Psoas muscle (tissue), 8 donors: ENCODE measurements at places on chromosomes 1 and 21. TPM values are rescaled to one million over a fixed set of nuclear protein-coding genes. Genes with fewer than 3 reads are reported as not detected.

The KRTAP10-1 gene
- total RNA-seq: not detected

The GJA5 gene
- 3.3 TPM for total RNA-seq

DNA sequence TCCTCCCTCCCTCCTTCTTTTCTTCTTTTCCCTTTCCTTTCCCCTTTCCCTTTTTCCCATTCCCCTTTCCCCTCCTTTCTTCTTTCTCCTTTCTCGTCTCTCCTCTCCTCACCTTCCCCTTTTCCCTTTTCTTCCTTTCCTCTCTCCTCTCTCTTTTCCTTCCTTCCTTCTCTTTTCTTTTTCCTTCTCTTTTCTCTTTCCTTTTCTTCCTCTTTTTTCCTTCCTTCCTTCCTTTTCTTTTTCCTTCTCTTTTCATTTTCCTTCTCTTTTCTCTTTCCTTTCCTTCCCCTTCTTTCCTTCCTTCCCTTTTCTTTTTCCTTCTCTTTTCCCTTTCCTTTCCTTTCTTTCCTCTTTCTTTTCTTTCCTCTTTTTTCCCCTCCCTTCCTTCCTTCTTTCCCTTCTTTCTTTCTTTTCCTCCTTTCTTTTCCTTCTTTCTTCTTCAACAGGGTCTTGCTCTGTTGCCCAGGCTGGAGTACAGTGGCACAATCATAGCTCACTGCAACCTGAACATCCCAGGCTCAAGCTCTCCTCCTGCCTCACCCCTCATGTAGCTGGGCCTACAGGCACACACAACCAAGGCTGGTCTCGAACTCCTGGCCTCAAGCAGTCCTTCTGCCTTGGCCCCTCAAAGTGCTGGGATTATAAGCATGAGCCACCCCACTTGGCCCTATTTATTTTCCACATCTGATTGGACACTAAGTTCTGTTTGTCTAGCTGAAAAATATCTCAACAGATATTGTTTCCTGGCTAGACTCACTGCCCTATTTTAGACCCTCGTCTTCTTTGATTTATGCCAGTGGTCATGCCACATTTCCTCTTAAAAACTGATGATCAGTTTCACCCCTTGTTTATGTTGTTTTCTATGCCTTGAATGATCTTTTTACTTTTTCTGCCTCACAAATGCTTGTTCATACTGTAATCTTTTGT lies 57.1 kb upstream of the MACF1 start:
- peaks cover 47% of the 10 kb centered on the region for H3K4me1 ChIP-seq
- DNase-seq: no peak
- H3K4me3 ChIP-seq: no peak overlapping the region
- H3K36me3 ChIP-seq: no peaks in the 10 kb centered on the region

DNA sequence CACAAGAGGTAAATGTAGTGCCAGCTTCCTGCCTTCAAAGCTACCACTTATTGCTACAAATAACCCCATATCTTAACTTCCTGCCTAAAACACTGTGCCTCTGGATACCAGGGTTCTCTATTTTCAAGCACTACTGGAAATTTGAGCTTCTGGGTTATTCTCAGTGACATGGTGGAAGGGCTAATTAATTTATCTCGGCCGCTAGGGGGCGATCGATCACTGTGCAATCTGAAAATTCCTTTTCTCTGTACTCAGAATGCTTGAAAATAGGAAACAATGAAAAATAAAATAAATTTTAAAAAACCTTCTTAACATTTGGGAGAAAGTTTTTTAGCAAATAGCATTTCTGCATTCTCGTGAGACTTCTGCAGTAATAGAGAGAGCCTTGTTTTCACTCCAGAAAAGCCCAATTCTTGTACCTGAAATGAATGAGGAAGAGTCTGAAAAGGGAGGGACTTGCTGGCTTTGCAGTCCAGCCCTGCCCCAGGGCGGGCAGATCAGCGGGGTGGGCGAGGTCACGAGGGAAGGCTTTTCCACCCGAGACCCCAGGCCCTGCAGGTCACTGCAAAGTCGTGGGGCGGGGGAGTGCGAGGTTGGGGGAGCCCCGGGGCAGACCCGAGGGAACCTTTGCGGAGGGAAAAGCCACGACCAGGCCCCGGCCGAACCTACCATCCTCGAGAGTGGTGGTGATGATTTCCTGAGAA lies 276.7 kb downstream of the PCP4 start:
- H3K4me3 ChIP-seq: no peak overlapping the region
- peak; percentile 23 for DNase-seq
- H3K27me3 ChIP-seq: no peaks in the 10 kb centered on the region
- H3K36me3 ChIP-seq: no peaks in the 10 kb centered on the region
- no peaks in the 10 kb centered on the region for H3K4me1 ChIP-seq

The KCNJ6 gene
- total RNA-seq: not detected

GRCh38 chr1:31801458-31801857 lies 14.4 kb downstream of the SPOCD1 start:
- no peak overlapping the region for H3K27ac ChIP-seq
- no peaks in the 10 kb centered on the region for H3K36me3 ChIP-seq
- H3K4me3 ChIP-seq: no peak overlapping the region
- no peak for DNase-seq

DNA sequence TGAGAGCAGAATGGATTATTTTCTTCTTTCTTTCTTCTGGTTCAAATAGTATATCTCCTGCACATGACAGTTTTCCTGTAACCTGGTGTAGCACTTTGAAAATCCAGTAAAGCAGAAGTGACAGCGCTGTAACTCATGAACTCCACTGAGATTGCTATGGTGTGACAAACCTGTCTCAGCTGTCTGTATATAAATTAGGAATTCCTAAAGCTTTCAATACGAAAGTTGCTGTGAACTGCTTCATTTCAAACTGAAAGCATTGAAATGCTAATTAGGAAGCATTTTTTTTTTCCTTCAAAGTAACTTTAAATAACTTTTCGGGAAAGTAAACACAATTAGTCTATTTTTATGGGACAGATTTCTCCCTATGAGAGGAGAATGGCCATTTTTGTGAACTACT lies 646.9 kb upstream of the ZP4 start:
- no peak overlapping the region for H3K4me3 ChIP-seq
- no peaks in the 10 kb centered on the region for H3K27me3 ChIP-seq
- no peak for DNase-seq
- no peaks in the 10 kb centered on the region for H3K4me1 ChIP-seq
- H3K36me3 ChIP-seq: no peaks in the 10 kb centered on the region

The MYBPH gene
- total RNA-seq: 18.0 TPM

GRCh38 chr21:24840287-24840686 lies 767.0 kb downstream of the MRPL39 start:
- no peaks in the 10 kb centered on the region for H3K4me1 ChIP-seq
- no peak overlapping the region for H3K27ac ChIP-seq
- no peak for DNase-seq
- no peak overlapping the region for H3K4me3 ChIP-seq
- no peaks in the 10 kb centered on the region for H3K36me3 ChIP-seq

- no peaks in the 10 kb centered on the region for H3K27me3 ChIP-seq
- DNase-seq: no peak
- no peak overlapping the region for H3K4me3 ChIP-seq
These were observed 240.9 kb upstream of the CAMK1G start for GRCh38 chr1:209342441-209343175.

The HFM1 gene
- 1.3 TPM for total RNA-seq

DNA sequence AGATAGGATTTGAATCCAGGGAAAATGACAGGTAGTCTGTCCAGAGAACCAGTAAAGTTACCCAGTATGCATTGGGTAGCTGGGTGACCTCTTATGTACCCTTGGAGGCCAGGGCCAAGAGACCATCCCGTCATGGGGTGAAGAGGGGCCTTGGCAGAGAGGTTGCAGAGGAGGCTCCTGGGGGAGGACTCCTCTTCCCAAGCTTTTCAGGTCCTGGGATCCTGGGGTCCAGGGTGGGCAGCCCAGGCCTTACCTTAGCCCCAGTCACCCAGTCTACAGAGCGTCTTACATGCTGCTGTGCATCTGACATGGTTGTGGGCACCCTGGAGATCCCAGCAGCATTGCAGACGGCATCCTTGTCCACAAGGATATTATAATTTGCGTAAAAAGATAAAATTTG lies 14.0 kb downstream of the PMF1 start:
- DNase-seq: peak; percentile 15
- no peak overlapping the region for H3K27ac ChIP-seq
- no peak overlapping the region for H3K4me3 ChIP-seq
- H3K36me3 ChIP-seq: no peaks in the 10 kb centered on the region
- H3K27me3 ChIP-seq: no peaks in the 10 kb centered on the region

- no peak overlapping the region for H3K27ac ChIP-seq
- H3K27me3 ChIP-seq: no peaks in the 10 kb centered on the region
- H3K36me3 ChIP-seq: no peaks in the 10 kb centered on the region
- no peak overlapping the region for H3K4me3 ChIP-seq
- no peak for DNase-seq
These were observed 618.4 kb upstream of the USP24 start for GRCh38 chr1:55833529-55834091.

The MARK1 gene
- total RNA-seq: 5.4 TPM

The GBP7 gene
- total RNA-seq: not detected

- no peaks in the 10 kb centered on the region for H3K27me3 ChIP-seq
- no peaks in the 10 kb centered on the region for H3K4me1 ChIP-seq
- no peak overlapping the region for H3K4me3 ChIP-seq
These were observed 19.5 kb downstream of the S100B start for GRCh38 chr21:46585191-46585953.

DNA sequence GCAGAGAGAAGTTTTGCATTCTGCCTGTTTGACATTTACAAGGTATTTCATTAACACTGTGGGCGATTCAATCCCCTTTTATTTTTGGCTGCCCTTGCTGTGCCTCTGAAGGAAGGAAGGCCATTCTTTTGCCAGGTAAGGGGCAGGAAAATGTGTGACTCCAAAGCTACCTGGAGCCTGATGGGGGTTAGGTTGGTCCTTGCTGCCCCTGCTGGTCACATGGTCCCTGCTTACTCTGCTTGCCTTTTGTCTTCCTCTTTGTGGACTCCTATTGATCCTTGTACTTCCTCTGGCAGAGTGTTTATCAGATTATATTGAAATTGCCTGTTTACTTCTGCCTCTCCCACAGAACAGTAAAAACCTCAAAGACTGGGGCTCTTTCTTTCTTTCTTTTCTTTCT lies 65.7 kb downstream of the ST6GALNAC3 start:
- H3K27me3 ChIP-seq: no peaks in the 10 kb centered on the region
- no peak overlapping the region for H3K4me3 ChIP-seq
- H3K27ac ChIP-seq: no peak overlapping the region
- no peaks in the 10 kb centered on the region for H3K4me1 ChIP-seq
- no peaks in the 10 kb centered on the region for H3K36me3 ChIP-seq

DNA sequence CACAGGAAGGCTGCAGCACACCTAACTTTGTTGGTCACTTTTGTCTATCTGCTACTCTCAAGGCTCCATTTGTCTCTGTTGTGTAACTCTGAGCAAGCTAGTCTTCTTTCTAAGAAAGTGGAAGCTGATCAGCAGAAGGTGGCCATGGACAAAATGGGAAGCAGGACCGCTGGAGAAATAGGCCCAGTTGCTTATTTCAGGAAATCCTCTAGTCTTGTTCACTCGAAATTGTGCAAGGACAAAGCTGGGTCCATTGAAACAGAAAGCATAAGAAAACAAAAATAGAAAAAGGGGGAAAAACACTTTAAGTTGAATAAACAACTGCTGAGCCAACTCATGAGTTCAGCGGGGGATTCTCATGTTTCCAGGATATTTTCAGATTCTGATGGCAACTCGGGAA lies 150.1 kb downstream of the PBX1 start:
- H3K36me3 ChIP-seq: no peaks in the 10 kb centered on the region
- no peaks in the 10 kb centered on the region for H3K27me3 ChIP-seq
- no peak overlapping the region for H3K27ac ChIP-seq
- H3K4me3 ChIP-seq: no peak overlapping the region

The B4GALT3 gene
- 30.3 TPM for total RNA-seq

DNA sequence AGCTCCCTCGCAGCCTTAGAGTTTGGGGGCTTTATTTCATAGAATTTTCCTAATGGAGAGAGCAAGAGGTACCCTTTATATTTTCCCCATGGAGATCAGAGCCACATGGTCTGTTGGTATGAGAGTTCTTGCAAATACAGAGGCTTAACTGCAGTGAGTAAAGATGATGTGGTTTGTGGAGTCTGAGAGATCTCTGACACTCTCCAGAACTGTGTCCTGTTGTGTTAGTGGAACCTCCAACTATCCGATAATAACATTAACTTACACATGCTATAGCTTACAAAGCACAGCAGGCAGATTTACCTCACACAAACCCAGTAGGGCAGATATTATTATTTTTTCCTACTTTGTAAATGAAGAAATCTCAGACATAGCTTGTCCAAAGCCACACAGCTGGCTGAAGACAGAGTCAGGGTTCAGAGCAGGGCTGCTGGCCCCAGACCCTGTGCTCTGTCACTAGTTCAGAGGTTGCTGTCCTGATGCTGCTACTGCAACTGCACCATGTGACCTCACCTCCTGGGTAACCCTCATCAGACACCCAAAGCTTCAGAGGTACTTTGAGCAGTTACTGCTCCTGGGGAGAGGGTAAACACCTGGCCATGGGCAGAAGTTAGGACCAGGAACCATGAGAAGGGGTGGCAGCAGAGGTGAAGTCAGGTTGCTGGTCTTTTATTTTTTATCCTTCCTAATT lies 384.8 kb upstream of the PROX1 start:
- no peak overlapping the region for H3K27ac ChIP-seq
- no peak overlapping the region for H3K4me3 ChIP-seq
- H3K4me1 ChIP-seq: peaks cover 3% of the 10 kb centered on the region
- H3K36me3 ChIP-seq: no peaks in the 10 kb centered on the region
- no peak for DNase-seq

- H3K27ac ChIP-seq: no peak overlapping the region
- H3K4me1 ChIP-seq: no peaks in the 10 kb centered on the region
- no peaks in the 10 kb centered on the region for H3K36me3 ChIP-seq
These were observed 231.0 kb upstream of the KIAA0040 start for GRCh38 chr1:175423605-175424004.

DNA sequence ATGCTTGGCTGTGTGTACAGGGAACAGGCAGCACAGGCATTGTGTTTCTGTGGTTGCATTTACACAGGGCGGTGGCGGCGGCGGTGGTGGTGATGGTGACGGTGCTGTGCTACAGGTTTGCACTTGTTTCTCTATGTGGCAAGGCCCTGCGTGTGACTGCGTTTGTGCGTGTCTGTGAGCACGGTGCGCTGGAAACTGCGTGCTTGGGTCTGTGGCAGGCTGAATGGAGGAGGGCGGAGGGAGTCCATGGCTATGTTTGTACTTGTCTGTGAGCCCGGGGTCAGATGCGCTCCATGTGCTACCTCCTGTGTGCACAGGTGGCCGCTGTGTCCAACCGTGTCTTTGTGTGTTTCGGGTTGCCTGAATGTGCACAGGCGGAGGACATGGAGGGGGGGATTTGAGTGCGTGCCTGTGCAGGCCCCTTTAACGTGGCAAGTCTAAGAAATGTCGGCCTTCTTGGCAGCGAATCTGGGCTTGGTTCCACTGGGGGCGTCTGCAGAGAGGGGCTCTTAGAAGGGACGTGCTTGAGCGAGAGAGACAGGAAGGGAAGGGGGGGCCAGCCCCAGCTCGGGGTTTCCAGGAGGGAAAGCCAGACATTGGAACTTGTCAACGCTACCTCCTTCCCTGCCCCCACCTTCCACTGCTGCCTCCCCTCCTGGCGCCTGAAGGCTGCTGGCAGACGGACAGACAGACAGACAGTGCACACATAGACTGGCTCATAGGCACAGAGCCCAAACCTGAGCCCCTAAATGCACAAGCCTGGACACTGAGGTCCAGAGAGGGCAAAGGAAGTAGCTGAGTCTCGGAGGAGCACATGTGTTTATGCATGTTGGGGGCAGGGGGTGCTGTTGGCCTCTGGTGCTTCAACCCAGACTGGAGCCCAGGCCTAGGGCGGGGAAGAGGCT lies 32.7 kb upstream of the WASF2 start:
- no peaks in the 10 kb centered on the region for H3K27me3 ChIP-seq
- no peaks in the 10 kb centered on the region for H3K36me3 ChIP-seq
- peak overlapping the region; percentile 44 for H3K4me3 ChIP-seq
- peaks cover 74% of the 10 kb centered on the region for H3K4me1 ChIP-seq
- peak overlapping the region; percentile 53 for H3K27ac ChIP-seq
- peak; percentile 68 for DNase-seq

GRCh38 chr1:12436345-12436658 lies 181.7 kb downstream of the DHRS3 start:
- no peak overlapping the region for H3K4me3 ChIP-seq
- H3K4me1 ChIP-seq: peaks cover 33% of the 10 kb centered on the region
- H3K36me3 ChIP-seq: peaks cover 11% of the 10 kb centered on the region
- H3K27me3 ChIP-seq: no peaks in the 10 kb centered on the region

The INKA2 gene
- total RNA-seq: 7.4 TPM
